Type B pancreatic cell (in vitro differentiated cells): ENCODE measurements at places on chromosomes 7 and 10. TPM values are rescaled to one million over a fixed set of nuclear protein-coding genes. Genes with fewer than 3 reads are reported as not detected.

AKR1C4 gene
- 0.34 and 2.0 TPM in 2 replicates for total RNA-seq

DNA sequence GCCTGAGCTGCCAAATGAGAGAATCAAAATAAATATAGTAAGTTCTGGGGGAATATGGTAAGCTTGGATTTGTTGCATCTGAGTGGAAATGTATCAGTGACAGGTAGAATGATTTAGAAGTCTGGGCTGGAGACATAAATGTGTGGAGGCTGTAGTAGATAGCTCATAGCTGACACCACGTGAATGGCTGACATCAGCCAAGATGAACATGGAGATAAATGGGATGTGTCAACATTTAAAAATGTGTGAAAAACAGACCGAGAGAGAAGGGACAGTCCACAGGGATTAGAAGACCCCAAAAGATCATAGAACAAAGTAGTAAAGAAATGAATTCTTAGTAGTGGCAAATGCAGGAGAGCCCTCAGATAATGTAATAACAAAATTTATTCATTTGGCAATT lies 40.9 kb downstream of the NAMPT start:
- no peak overlapping the region for H3K27ac ChIP-seq
- H3K4me3 ChIP-seq, result no peak overlapping the region
- H3K27me3 ChIP-seq, result no peaks in the 10 kb centered on the region
- DNase-seq, result no peak
- no peaks in the 10 kb centered on the region for H3K4me1 ChIP-seq

GRCh38 chr7:127089146-127089545 lies 163.6 kb downstream of the GRM8 start:
- DNase-seq, result no peak
- no peak overlapping the region for H3K4me3 ChIP-seq
- no peaks in the 10 kb centered on the region for H3K36me3 ChIP-seq
- no peaks in the 10 kb centered on the region for H3K27me3 ChIP-seq
- no peak overlapping the region for H3K27ac ChIP-seq

GATA3 gene
- 18.5 and 71.4 TPM in 2 replicates for total RNA-seq
